ENCODE measurements at places on chromosomes 4 and X.
A peak's percentile ranks its signal among the peaks of the same experiment; 100 is the strongest.

GRCh38 chrX:107429090-107429489 lies 20.4 kb upstream of the FRMPD3 start:
- H3K27me3 ChIP-seq, result no peaks in the 10 kb centered on the region
- no peak for DNase-seq
- no peak overlapping the region for H3K4me3 ChIP-seq
- no peaks in the 10 kb centered on the region for H3K4me1 ChIP-seq
- H3K27ac ChIP-seq, result no peak overlapping the region

GRCh38 chr4:56655627-56656345 lies 25.3 kb downstream of the HOPX start:
- peak; percentile 50 for DNase-seq
- H3K27ac ChIP-seq, result peak overlapping the region; percentile 26
- peak overlapping the region; percentile 31 for H3K4me3 ChIP-seq
- H3K4me1 ChIP-seq, result peaks cover 4% of the 10 kb centered on the region
- H3K36me3 ChIP-seq, result no peaks in the 10 kb centered on the region

DNA sequence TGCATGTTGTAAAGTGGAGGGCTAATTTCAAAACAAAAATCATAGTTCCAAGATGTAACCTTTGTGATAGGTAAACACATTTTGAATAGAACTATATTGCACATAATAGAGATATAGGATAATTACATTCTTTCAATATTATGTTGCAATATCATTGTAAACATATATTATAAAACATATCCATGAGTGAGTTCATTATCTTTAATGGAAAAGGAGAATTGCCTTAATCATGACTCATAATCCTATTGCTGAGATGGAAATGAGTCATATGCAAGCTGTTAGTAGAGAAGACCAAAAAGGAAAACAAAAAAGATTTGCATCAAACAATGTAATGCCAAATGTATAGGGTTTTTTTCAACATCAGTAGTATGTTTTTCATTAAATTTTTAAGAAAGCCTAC lies 73.7 kb upstream of the WDR44 start:
- no peaks in the 10 kb centered on the region for H3K4me1 ChIP-seq
- no peaks in the 10 kb centered on the region for H3K36me3 ChIP-seq
- no peaks in the 10 kb centered on the region for H3K27me3 ChIP-seq
- H3K4me3 ChIP-seq, result no peak overlapping the region
- no peak overlapping the region for H3K27ac ChIP-seq
- DNase-seq, result no peak

GRCh38 chrX:119325456-119325855 lies 73.7 kb upstream of the SLC25A43 start:
- no peak for DNase-seq
- no peak overlapping the region for H3K27ac ChIP-seq
- no peaks in the 10 kb centered on the region for H3K36me3 ChIP-seq
- no peaks in the 10 kb centered on the region for H3K27me3 ChIP-seq
- no peaks in the 10 kb centered on the region for H3K4me1 ChIP-seq
- no peak overlapping the region for H3K4me3 ChIP-seq

- H3K27ac ChIP-seq, result no peak overlapping the region
- no peaks in the 10 kb centered on the region for H3K4me1 ChIP-seq
- H3K4me3 ChIP-seq, result no peak overlapping the region
- H3K36me3 ChIP-seq, result no peaks in the 10 kb centered on the region
Observed at GRCh38 chr4:85265234-85265633, 209.7 kb upstream of the ARHGAP24 start.

DNA sequence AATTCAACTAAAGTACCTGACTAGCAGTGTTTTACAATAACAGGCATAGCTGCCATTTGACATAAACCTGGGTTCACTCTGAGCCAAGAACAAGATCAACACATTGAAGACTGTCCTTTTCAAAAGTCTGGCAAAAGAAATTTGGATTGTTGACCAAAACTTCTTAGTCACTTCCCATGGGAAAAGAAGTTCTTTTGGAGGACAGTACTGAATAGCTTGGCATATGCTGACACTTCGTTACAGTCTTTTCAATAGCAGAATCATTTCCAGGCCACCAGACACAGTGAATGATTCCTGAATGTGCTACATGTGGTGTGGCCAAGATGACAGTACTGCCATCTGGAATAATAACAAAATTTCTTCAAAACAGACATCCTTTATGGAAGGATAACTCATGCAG lies 560.3 kb downstream of the GRID2 start:
- no peaks in the 10 kb centered on the region for H3K27me3 ChIP-seq
- DNase-seq, result no peak
- no peaks in the 10 kb centered on the region for H3K36me3 ChIP-seq

GRCh38 chr4:2843941-2844584 lies 419 bp downstream of the ADD1 start:
- peaks cover 12% of the 10 kb centered on the region for H3K4me1 ChIP-seq
- H3K4me3 ChIP-seq, result peak overlapping the region; percentile 93
- no peaks in the 10 kb centered on the region for H3K36me3 ChIP-seq
- peak; percentile 50 for DNase-seq

DNA sequence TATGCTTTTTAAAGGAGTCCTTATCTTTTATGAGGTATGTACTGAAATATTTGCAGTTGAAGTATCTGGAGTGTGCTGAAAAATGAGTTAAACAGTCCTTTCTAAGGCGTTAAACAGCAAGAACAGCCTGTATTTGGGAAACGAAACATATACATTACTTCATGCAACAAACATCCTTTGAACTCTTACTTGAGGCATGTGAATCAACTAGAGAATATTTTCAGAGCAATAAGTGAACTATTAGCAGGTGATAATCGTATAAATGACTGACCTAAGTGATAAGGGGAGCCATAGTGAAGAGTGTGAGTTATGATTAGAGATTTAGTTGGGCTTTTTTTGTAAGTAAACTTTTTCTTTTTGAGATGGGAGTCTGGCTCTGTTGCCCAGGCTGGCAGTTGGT lies 45.9 kb upstream of the RHOH start:
- peak; percentile 17 for DNase-seq
- H3K4me3 ChIP-seq, result no peak overlapping the region
- H3K27ac ChIP-seq, result peak overlapping the region; percentile 5

GRCh38 chr4:22237846-22238494 lies 277.9 kb downstream of the ADGRA3 start:
- H3K27me3 ChIP-seq, result no peaks in the 10 kb centered on the region
- H3K4me3 ChIP-seq, result peak overlapping the region; percentile 48
